ENCODE measurements at places on chromosomes 4 and X.

- no peak for DNase-seq
Observed at GRCh38 chrX:47311932-47312774, 58.2 kb upstream of the ZNF157 start.

GRCh38 chr4:153937289-153937688 is 148.4 kb upstream of the SFRP2 start:
- DNase-seq: no peak

- no peak for DNase-seq
Observed at GRCh38 chrX:150225756-150226155, 137.4 kb upstream of the MAMLD1 start.

- no peak for DNase-seq
Observed at GRCh38 chr4:181637186-181638105, 605.8 kb upstream of the TENM3 start.

GRCh38 chr4:23789762-23790161 is 100.1 kb downstream of the PPARGC1A start:
- no peak for DNase-seq

DNA sequence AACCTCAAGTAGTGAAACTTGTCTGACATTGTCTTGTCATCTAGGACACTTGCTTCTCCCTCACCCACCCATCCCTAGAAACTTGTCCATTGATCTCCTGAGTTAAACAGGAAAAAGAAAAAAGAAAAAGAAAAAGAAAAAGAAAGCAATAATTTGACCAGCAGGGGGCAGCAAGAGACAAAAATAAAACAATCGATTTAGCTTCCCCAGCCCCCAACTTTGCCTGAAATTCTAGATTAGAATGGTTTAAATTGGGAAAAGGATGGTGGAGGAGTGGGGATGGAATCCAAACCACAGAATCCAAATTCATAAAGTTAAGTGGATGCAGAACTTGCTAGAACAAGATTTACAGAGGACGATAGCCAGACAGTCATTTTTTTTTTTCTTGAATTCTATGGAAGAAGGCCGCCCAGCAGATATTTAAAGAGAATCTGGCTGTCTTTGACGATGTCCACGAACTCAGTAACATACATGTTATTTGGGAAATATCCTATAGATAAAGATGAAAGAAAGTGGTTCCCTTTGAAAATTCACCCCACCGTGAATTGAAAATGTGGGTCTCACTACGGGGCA is 282.9 kb downstream of the USP46 start:
- DNase-seq: no peak

- DNase-seq: no peak
Observed at GRCh38 chrX:48461830-48462229, 8.2 kb downstream of the SLC38A5 start.

GRCh38 chr4:154414796-154415195 is 76.8 kb downstream of the DCHS2 start:
- no peak for DNase-seq

DNA sequence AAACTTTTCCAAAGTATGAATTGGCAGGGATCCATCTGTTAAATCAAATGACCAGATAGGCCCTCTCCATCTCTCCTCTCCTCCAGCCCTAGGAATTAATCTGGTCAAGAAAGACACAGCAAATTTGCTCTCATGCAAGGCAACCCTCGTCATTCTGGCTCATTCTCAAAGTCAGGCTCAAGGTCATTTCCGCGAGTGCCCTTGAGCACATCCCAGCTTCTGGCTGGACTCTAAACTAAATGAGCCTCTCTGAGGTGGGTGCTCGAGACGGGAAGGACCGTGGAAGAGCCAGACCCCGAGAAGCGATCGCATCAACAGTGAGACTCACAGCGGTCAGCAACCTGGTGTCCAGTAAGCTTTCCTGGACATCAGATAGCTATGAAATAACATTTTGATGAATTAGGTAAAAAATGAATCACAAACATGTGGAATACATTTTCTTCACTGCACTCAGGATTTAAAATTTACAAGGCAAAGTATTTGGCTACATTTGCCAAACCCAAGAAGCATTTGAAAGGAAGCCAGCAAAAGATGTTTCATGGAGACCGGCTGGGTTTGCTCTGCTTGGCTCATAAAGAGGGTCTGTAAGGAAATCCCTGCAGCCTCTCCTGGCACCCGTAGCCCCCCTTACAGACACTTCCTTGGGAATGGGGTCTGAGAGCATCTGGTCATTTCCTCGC is 121.0 kb downstream of the ENPP6 start:
- no peak for DNase-seq

GRCh38 chr4:89438102-89438831 is 130.7 kb upstream of the GPRIN3 start:
- peak; percentile 5 for DNase-seq

- no peak for DNase-seq
Observed at GRCh38 chr4:878796-879728, 53.1 kb downstream of the GAK start.

DNA sequence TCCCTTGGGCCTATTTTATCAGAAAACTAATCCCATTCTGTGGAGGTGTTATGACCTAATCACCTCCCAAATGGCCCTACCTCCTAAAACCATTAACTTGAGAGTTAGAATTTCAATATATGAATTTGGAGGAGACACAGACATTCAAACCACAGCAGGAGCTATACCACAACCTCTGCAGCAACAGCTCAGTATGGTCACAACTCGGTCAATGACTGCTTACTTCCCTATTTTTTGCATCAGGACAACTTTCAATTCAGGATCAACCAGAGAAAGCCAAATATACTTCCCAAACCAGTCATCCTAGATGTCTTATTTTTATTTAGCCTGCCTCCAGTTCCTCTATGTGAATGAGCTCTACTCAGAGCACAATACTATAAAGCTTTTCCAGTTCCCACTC is 11.3 kb upstream of the SMARCA5 start:
- DNase-seq: no peak

- DNase-seq: no peak
Observed at GRCh38 chr4:33037464-33037863, 2317.3 kb downstream of the PCDH7 start.

DNA sequence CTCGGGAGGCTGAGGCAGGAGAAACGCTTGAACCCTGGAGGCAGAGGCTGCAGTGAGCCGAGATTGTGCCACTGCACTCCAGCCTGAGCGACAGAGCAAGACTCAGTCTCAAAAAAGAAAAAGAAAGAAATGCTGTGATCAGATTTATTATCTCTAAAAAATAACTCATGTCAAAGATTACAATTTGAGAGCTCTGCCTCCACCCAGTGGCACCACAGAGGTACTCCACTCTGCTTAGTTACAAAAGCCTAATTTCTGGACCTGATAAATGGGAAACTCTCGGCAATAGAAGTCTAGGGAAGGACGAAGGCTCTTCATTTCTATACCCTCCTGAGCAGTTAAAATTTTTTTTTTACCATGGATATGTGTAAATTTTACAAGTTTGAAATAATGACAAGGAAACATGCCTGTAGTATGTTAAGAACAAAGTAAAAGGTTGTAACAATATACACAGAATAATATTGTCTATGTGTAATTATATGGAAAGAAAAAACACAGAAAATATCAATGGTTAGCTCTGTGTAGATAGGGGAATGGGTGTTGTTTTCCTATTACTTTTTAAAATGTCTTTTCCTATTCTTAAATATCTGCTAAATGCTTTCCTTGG is 149.8 kb downstream of the STIM2 start:
- DNase-seq: peak; percentile 7

Data from stimulated activated CD8-positive, alpha-beta memory T cell treated with anti-CD3 and anti-CD28 coated beads, Interleukin-15, amount 100 ng/mL, for 4 hours (primary cell).